IMR-90 (cell line): ENCODE measurements at places on chromosomes 5 and 9.
A peak's percentile ranks its signal among the peaks of the same experiment; 100 is the strongest.

GRCh38 chr5:112742424-112742823 is 4.7 kb downstream of the APC start:
- DNase-seq: no peak

DNA sequence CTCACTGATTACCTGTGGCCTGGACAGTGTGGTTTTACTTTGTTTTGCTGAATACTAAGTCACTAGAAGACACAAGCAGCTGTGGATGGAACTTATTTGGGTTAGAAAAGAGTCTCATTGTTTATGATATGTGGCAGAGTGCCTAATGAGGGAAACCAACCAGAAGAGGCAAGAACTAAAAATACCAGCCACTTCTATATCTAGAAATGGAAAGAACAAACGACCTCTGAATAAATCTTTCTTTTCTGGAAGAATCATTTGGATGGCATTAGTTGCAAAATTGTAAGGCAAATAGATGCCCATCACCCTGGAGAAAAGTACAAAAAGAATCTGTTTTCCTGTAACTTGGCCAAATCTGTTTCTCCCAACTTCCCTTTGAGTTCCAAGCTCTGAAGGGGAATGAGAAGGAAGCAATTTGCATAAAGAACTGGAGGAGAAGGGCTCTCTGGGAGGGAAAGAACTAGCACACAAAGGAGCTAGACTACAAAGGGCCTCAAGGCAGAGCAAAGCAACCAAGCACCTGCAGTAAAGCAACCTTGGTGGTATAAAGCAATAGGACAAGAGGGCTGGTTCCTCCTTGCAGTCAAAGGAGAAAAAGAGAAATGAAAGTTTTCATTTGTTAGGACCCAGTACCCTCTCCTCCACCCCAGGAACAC is 455.4 kb downstream of the CAAP1 start:
- no peak for DNase-seq

DNA sequence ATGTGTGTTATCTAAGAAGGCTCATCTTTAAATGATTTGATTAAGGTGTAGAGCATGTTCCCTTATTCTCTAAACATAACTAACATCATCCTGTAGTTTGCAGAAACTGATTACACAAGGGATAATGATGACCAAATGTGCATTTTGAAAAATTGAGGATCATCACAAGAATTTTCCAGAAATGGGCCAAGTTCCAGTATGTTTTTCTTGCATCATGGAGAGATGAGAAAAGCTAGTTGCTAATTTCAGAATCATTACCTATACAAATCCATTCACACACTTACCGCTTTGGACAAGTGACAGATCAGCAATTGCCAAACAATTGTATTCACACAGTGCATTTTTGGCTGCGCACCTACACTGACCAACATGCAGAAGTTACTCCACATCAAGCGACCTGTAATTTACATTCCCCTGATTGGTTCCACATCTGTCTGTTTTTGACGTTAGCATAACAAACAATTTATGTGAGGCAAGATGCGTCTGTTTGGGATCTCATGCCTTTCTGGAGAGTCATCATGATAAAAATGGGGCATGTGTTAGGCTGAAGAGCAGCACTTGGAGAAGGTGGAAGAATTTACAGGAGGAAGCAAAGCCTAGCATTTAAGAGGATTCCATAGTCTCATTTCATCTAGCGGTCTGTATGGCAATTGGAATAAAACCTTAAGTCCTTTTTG is 2.8 kb upstream of the BNC2 start:
- DNase-seq: peak; percentile 82

GRCh38 chr9:32969270-32969669 is 32.2 kb downstream of the APTX start:
- peak; percentile 74 for DNase-seq

- DNase-seq: no peak
These were observed 134.9 kb upstream of the ADCY2 start for GRCh38 chr5:7261049-7261448.
